ENCODE measurements at places on chromosomes 4 and X. TPM values are rescaled to one million over a fixed set of nuclear protein-coding genes. Genes with fewer than 3 reads are reported as not detected.

MAGEB18 gene
- not detected for total RNA-seq

PAGE4 gene
- not detected for total RNA-seq

SMARCA1 gene
- total RNA-seq = 31.3 TPM

GPR82 gene
- total RNA-seq = not detected

PF4V1 gene
- 0.25 TPM for total RNA-seq

PRR32 gene
- total RNA-seq = not detected

All from bladder microvascular endothelial cell (primary cell).